ENCODE measurements at places on chromosomes 3 and 15.

GRCh38 chr3:183006396-183007002 is 26.2 kb upstream of the DCUN1D1 start:
- no peak for DNase-seq

DNA sequence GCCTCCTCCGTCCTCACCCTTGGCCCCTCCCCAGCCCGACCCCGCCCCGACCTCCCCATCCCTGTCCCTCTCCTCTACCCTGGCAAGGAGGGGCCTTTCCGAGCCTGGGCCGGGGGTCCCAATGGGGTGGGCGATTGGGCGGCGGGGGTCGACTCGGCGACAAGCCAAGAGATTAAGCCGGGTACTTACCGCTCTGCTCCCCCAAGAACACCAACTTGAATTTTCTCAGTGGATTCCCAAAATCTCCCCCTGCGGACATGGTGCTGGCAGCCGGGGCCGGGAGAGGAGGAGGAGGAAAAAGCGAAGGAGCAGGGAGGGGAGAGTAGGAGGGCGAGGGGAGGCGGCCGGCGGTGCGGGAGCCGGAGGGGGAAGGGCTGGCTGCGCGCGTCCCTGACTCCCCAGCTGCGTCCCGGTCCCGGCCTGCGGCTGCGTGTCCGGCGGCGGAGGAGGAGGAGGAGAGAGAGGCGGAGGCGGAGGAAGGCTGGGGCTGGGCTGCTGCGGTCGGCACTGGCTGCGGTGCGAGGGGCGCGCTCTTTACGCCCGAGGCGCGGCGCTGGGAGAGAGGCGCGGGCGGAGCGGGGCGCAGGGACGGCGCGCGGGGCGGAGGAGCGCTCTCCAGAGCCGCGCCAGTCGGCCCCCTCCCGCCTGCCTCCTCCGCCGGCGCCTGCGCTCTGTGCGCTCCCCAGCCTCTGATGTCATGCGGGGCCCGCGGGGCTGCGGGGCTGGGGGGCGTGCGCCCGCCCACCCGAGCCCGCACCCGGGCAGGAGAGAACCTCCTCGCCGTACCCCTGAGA is at the start of gene RAB6B:
RAB6B (minus strand) TSS at position 675 of the 794 bp plus-strand sequence; CDS start at position 259, 416 bp downstream.
- no peak for DNase-seq

- no peak for DNase-seq
These were observed 48.5 kb upstream of the RAP2B start for GRCh38 chr3:153113541-153113940.

DNA sequence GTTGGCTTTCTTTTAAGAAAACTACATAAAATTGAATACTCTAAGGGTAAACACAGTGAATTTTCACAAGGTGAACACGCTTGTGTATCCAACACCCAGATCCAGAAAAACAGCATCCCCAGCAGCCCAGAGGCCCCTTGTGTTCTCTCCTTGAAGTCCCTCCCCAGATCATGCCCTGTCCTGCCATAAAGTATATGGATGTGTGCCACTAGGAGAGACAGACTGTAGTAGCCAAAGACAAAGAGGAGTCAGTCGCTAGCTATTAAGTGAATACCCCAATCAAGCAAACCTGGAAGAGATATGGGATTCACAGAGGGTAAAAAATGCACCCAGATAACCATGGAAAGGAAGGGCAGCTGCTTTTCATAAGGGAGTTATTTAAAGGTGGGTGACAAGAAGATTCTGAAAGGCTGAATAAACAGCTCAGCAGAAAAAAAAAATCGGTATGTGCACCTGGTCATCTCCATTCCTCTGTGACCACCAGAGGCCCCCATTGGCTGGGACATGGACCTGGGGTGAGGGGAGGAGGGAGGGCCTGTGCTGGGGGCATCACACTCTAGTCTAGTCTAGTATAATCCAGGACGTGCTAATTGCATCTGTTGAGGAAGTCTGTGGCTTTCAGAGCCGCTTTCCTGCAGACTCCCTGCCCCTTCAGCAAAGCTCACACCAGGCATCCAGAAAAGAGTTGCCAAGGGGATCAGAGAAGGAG is 167.3 kb upstream of the NDN start:
- no peak for DNase-seq

DNA sequence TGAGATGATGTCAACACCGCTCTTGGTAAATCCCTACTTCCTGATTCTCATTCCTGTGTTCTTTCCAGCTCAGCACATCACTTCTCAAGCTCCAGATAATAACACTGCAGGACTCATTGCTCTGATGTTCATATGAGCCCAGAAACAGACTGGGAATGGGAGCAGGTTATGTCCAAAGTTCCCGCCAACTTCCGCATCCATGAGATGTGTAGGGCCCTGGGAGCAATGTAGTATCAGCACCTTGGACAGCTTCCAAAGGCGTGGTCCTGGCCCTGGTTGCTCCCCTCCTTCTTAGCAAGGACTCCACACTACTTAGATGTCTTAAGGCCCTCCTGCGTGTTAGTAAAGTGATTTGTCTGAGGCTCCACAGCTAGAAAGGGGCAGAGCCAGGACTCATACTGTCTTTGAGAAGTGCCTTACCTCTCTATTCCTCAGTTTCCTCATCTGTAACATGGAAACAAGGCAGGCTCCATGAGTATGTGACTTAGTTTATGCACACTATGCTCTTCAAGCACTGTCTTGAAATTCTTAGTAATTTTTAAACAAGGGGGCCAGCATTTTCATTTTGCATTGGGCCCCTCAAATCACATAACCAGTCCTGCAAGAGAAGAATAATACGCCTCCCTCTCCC is 27.9 kb upstream of the SLC6A1 start:
- no peak for DNase-seq

- no peak for DNase-seq
These were observed 47.9 kb downstream of the KBTBD12 start for GRCh38 chr3:127962937-127963336.

DNA sequence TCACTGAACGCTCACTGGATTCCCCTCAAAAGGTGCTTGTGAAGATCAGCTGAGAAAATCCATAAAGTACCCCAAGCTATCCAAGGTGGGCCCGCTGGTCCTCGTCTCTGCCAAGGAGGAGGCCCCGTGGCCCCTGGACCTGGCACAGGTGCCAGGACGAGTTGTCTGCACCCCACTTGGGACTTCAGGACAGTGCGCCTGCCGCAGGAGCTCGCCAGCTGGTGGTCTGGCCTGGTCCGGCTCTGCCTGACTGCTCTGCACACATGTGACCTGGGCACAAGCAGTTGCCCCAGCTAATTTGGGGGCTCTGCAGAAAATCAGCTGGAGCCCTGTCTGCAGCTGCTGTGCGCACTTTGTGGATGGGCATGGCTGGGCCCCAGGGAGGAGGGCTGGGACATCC is 159.9 kb downstream of the NSMCE3 start:
- DNase-seq, result no peak

DNA sequence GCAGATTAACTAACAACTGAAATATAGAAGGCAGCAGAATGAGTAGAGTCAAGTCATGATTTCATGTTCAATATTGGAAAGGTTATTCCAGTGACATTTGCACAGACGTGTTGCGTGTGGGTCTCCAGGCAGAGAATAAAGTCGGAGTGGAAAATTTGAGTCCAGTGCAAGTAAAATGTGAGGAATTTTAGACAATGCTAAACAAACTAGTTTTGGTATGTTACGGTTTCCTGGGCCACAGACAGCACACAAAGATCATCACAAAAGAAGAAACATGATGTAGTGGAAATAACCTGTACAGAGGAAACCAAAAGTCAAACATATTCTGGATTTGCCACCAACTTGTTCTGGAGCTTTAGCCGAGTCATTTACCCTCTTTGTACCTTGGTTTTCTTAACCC is 367 bp downstream of the OR4F6 start:
- no peak for DNase-seq

GRCh38 chr15:88331291-88331690 is 74.8 kb upstream of the NTRK3 start:
- no peak for DNase-seq

- no peak for DNase-seq
These were observed 42.3 kb downstream of the MITF start for GRCh38 chr3:69781593-69781992.

- no peak for DNase-seq
These were observed 24.1 kb downstream of the RHOA start for GRCh38 chr3:49387721-49388120.

DNA sequence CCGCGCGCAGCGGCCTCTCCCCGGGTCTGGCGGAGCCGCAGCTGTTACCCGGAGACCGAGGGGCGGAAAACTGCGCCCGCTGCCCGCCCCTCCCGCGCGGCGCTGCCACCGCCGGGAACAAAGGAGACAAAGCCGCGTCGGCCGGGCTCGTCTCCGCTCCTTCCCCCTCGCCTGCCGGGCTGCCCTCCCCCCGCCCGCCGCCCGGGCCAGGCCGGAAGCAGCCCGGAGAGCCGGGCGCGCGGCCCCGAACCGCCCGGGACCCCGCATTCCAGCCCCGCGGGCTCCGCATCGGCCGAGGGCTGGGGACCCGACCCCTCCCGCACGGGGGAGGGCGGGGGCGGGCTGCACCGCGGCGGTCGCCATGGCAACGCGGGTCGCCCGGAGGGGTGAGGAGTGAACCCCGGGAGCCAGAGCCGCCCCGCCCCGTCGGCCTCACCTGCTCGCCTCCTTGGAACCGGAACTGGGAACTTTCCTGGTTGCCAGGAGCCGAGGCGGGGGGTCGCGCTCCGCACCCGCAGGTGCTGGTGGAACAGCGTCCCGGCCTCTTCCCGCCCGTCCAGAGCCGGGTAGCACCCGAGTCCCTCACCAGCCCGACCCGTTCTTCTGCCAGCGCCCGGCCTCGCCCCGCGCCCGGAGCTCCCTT is 448 bp downstream of the PLXNB1 start:
- peak; percentile 81 for DNase-seq

GRCh38 chr15:76147906-76148570 is 88.3 kb downstream of the TMEM266 start:
- peak; percentile 60 for DNase-seq

- DNase-seq, result no peak
These were observed 24.2 kb upstream of the BUB1B start for GRCh38 chr15:40136470-40137302.

DNA sequence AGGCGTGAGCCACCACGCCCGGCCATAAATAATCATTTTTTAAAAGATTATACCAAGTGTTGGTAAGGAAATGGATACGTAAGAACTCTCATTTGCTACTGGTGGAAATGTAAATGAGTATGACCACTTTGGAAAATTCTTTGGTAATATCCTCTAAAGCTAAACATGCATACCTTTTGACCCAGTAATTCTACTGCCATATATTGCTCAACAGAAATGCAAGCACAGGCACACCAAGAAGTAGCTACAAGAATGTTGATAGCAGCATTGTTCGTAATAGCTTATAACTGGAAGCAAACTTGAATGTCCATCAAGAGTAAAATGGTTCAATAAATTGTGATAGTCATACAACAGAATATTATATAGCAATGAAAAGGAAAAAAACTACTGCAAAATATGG is 4.8 kb upstream of the CASR start:
- DNase-seq, result no peak

DNA sequence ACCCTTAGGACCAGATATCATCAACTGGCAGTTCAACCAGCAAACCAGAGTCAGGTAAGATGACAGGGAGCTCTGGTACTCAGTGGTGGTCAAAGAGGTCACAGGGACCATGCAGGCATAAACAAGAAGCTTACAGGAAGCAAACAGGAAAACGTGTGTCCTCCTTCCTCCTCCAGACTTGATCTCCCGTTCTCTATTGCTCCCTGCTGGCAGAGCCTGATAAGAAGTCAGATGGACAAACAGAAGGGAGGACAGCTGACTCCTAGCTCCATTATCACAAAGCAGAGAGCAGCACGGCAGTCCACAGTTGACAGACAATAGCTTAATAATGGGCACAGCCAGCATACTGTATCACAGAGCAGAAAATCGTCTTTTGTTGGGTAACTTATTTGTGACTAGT is 156.5 kb upstream of the SLC2A2 start:
- no peak for DNase-seq

- no peak for DNase-seq
These were observed 242.5 kb downstream of the FAM43A start for GRCh38 chr3:194928227-194928626.

- no peak for DNase-seq
These were observed 294.3 kb downstream of the LRTM1 start for GRCh38 chr3:54633444-54634121.

DNA sequence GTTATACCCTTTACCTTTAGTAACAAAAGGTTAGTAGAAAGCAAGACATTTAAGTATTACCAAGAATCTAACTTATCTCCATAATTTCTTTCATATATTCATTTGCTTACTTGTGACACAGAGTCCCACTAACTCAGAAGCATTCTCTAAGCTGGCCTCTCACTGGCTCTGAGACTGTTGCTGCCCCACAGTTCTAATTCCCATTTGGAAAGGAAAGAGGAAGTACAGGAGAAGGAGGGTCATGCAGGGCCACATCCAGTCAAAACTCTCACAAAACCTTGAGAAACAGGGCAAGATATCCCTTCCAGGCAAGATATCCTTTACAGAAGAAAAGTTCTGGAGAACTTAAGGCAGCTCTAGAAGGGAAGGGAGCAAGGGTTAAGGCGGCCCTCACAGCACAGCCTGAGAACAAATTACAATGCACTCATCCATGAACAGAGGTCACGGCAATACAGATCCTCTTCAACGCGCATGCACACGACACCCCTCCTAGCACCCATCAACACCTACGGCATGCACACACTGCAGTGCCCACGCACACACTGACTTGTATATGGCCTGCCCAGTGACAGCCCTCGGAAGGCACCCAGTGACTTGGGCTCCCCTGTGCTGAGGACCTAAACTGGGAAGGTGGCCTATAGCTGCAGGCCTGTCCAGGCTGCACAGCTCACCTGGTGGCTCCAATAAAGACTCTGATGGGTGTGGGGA is 13.0 kb upstream of the MYO5C start:
- DNase-seq, result no peak

- no peak for DNase-seq
These were observed 4.6 kb upstream of the TBL1XR1 start for GRCh38 chr3:177201700-177202397.

GRCh38 chr3:55720614-55721013 is 233.5 kb upstream of the WNT5A start:
- DNase-seq, result no peak

DNA sequence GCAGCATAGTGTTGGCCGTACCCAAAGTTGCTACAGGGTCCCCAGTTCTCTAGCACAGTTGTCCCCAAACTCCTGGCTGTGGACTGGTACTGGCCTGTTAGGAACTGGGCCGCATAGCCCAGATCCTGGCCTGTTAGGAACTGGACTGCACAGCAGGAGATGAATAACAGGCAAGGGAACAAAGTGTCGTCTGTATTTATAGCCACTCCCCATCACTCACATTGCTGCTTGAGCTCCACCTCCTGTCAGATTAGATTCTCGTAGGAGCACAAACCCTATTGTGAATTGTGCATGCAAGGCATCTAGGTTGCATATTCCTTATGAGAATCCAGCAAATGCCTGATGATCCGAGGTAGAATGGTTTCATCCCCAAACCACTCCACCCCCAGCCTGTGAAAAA is 604.0 kb upstream of the LMCD1 start:
- no peak for DNase-seq

GRCh38 chr3:159831466-159831865 is 157.2 kb upstream of the IL12A start:
- no peak for DNase-seq

GRCh38 chr15:101121511-101122090 is 130.2 kb downstream of the CHSY1 start:
- DNase-seq, result peak; percentile 87

GRCh38 chr3:179719048-179719734 is 66.4 kb downstream of the USP13 start:
- no peak for DNase-seq

Data from tibial artery (tissue), 4 donors.